ENCODE measurements at places on chromosomes 5 and 9.

DNA sequence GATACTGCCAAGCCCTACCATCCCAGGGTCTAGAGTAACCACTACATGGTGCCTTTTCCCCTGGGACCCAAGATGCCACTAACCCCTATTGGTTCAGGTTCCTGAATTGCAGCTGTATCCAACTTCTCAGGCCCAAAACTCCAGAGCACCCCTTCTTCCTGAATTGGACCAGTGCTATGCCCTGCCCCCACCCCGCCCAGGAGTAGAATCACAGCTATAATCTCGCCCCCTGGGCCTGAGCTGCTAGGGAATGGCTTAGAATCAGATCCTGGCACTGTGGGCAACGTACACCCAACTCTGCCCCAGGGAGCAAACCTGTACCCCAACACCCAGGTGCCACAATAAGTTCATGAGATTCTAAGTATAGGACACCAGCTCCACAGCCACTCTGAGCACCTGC is 206.3 kb downstream of the CACNA1B start:
- no peak for DNase-seq

DNA sequence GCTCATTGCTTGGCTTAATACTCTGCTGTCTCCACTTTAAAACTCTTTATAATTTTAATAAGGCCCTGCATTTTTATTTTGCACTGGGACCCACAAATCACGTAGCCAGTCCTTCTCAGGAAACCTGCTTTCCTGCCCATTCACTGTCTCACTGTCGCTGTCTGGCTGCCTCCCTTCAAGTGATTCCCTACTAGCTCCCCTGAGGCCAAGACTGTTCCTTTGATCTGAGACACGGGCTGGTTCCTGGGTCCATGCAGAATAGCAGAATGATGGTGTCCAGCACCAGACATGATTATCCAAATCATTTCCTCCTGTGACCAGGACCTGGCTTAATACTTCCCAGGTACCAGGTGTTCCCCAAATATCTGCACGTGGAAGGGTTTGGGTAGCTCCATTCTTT is 597.1 kb upstream of the KLF4 start:
- no peak for DNase-seq

- no peak for DNase-seq
Measured at GRCh38 chr5:30596495-30597064, 596.9 kb upstream of the CDH6 start.

DNA sequence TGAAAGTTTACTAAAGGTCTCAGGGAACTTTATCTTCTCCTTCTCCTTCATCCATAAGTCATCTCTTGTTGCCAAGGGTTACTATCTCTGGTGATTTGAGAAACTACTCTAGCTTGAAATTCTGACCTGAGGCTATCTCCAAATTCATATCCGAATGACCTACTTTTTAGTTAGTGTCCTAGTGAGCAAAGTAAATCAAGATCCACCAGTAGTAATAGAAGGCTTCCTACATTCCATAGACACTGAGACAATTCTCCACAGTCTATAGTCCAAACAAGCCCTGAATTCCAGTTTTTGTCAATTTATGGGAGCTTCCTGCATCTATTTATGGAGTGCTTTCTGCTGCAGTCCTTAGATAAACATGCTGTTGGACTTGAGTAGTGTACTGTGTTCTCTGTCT is 5.0 kb downstream of the IL7R start:
- DNase-seq, result no peak
